ENCODE measurements at places on chromosomes 6 and 20. TPM values are rescaled to one million over a fixed set of nuclear protein-coding genes. Genes with fewer than 3 reads are reported as not detected.

IFNGR1 gene
- 90.4 TPM for total RNA-seq

LY6G6F gene
- not detected for total RNA-seq

RBPJL gene
- not detected for total RNA-seq

DNA sequence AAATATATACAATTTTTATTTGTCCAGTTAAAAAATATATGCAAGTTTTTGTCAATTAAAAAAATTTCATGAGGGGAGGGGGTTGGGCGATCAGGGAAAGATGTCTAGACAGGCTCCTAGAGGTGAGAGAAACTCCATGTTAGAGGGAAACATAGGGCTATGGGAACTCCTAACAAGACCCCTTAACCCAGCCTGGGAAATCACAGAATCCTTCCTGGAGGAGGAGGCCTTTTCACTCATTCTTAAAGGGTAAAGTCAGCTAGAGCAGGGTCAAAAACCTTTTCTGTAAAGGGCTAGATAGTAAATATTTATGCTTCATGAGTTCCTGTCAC lies 75.9 kb upstream of the PTPN1 start:
- no peak for DNase-seq

DNA sequence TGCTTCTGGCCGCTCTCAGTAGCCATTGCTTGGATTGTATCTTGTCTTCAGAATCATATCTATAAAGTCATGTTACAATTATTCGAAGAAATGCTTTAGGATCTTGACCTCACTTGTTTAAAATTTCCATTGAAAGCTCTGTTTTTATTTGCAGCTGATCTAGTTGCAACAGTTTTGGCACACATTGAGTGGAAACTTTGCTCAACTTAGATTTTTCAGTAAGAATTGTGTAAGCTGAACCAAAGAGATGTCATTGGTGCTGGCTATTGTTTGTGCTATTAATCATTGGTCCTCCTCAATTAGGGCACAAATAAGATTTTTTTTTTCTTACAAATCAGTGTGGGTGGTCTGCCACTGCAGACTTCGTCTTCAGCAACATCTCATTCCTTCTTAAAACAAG lies 649.2 kb downstream of the MMUT start:
- no peak for DNase-seq

- no peak for DNase-seq
Measured at GRCh38 chr20:3767110-3767426, 485 bp downstream of the ADISSP start.

DNA sequence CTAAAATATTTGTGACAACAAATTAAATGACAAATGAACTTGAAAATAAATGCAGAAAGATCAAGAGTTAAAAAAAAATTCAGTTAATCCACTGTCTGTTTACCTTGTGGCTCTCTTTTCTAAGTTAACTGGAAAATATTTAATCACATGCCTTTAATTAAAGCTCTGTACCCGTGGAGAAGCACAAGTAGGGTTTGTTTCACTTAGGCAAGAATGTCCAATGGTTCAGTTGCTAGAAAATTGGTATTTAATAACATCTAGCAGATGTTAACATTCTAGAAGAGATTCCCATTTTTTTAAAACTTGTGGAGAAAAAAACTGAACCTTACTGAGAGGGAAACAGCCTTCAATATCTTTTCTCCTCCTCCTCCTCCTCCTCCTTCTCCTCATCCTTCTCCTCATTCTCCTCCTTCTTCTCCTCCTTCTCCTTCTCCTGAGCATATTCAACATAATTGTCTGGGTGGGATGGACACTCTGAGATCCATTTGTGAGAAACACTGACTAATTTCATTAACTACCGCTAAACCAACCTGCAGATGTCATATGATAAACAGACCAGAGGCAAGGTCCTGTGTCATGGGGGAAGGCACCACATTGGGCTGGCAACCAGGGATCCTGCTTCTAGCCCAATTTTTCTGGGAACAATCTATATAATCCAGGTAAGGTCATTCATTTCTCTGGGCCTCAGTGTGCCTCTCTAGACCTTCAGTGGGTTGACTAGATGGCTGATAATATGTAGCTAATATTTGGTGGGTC lies 44.1 kb upstream of the AKIRIN2 start:
- no peak for DNase-seq

GRCh38 chr20:14609328-14610221 lies 272.2 kb upstream of the FLRT3 start:
- no peak for DNase-seq

GRCh38 chr20:34907616-34908469 lies 31.4 kb downstream of the ACSS2 start:
- DNase-seq = no peak

GRCh38 chr6:157166784-157167183 lies 156.5 kb downstream of the TMEM242 start:
- no peak for DNase-seq

GRCh38 chr6:39642270-39642669 lies 82.9 kb downstream of the KIF6 start:
- DNase-seq = no peak

GRCh38 chr6:88814909-88815308 lies 148.5 kb downstream of the RNGTT start:
- no peak for DNase-seq

All from esophagus squamous epithelium (tissue), 5 donors.